ENCODE measurements at places on chromosomes 5 and 9.

DNA sequence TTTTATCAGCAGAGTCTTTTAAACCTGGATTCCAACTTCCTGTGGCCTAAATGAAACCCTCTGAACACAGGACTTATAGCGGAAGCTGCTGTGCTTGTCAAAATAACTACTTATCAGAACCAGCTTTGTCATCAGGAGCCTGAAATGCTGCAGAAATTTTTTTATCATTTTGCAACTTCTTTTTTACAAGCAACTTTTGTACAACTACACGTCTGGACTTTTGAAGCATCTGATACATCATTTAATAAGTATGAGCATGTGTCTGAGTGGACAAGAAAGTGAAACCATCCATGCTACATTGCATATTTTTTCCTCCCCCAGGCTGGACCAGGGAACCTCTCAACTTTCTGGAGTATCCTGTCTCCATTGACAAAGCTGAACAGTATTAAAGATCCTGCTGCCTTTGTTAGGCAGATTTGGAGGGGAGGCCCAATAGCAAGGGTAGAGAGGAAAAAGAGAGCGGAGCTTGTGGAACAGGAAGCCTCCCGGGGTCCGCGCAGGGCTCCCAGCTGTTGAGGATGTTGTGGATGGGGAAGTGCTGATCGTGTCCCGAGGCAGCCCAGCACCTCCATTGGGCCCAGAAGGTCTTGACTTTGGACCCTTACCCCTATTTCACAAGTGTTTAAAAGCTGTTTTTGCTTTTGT is 196.6 kb downstream of the MSX2 start:
- no peak for DNase-seq

GRCh38 chr5:65967288-65968066 is 41.1 kb downstream of the ERBIN start:
- no peak for DNase-seq

- DNase-seq, result no peak
Observed at GRCh38 chr5:168878135-168878745, 299.1 kb upstream of the PANK3 start.

- no peak for DNase-seq
Observed at GRCh38 chr5:45578270-45578669, 117.9 kb downstream of the HCN1 start.

DNA sequence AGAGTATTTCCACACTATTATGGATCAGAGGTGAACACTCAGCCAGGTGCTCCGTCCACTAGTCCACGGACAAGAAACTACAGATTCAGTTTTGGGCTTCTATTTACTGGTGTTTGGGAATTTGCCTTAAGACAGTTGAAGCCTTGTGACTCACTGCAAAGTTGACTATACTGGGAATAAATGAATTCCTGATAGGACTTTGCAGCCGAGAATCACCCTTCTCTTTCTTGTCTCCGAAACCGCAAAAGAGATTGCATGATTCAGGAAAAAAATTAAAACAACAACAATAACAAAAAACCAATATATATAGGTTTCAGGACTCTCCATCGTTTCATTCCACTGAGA is 716 bp downstream of the TMEM171 start:
- no peak for DNase-seq

GRCh38 chr9:120310035-120310434 is 269.9 kb downstream of the CDK5RAP2 start:
- DNase-seq, result no peak

- DNase-seq, result no peak
Observed at GRCh38 chr5:67528953-67529352, 332.4 kb upstream of the CD180 start.

GRCh38 chr9:14822666-14823065 is 87.6 kb downstream of the FREM1 start:
- DNase-seq, result no peak

DNA sequence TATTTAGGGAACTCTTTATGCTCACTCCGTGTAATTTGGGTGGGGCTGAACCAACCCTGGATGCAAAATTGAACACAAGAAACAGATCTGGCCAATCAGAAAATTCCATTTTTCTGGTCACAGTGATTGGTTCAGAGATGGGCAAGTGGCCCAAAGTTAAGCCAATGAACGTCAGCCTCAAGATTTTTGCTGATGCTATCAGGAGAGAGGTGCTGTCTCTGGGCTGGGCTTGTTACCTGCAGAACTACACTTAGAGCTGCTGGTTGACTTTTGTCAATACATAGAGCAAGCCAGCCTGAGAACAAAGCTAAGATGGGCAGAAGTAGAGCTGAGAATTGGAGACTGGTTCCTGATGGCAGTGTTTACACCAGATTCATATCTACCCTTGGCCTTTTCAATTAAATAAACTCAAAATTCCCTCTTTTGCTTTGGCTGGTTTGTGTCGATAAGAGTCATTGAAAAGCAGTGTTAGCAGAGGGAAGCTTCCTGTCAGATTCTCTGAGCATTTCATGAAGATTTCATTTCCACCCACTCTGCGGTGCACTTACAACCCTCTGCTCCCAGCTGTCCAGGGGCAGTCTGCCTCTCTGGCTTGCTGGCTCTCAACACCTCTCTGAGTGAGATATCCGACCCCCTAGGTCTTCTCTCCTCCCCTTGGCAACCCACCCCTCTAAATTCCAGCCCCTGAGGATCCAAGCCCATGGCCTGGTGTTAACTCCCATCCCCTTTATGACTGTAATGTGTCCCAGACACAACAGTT is 64.5 kb upstream of the PPARGC1B start:
- DNase-seq, result no peak

GRCh38 chr5:91076138-91076537 is 307.0 kb downstream of the ARRDC3 start:
- DNase-seq, result no peak

DNA sequence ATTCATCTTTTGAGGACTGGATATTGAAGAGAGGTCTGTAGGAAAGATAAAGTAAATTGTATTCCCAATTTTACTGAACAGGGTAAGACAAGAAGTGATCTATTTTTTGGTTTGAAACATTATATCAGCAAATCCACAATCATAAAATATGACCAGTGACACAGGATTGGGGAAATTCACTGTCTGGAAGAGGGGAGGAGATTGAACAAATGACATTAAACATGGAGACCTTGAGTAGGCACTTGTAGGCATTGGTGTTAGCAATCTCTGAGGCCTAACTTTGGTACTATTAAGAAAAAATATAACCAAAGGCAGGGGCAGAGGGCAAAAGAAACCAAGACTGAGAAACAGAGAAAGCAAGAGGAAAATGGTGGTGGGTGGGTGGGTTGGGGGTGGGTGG is 132.6 kb upstream of the TMEM161B start:
- DNase-seq, result no peak

DNA sequence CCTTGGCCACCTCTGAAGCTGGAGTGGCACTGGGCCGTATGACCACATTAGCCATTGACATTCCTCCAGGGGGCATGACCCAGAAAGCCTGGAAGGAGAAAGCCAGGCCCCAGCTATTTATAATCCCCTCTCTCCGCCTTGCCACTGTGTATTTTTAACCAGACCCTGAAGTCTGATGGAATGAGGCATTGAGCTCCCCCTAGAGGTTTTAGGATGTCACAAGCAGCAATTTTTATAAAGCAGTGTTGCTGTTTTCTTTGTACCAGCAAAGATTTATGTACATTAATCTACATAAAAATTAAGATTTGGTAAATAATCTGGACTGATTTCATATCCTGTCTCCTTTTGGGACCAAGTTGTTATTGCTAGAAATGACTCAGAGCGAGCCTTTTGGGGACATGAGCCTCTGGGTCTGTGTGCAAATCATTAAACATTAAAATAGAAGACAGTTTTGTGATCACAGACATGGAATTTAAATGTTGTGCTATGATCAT is 127.1 kb downstream of the TRIO start:
- DNase-seq, result peak; percentile 60

DNA sequence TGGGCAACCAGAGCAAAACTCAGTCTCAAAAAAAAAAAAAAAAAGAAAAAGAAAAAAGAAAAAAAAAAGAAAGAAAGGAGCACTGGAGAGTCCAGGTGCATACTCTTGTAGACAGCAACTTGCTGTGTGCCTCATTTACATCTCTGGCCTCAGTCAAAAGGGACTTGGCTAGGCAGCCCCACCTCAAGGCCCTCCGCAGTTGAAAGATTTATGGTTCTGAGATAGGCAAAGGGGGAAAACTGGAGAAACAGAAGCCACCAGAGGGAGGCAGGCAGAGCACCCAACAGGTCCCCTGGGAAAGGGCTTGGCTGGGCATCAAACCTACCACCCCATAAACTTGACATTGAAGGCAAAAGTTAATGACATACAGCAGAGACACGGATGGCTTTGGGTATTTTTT is 6.1 kb downstream of the ORM2 start:
- no peak for DNase-seq

- DNase-seq, result no peak
Observed at GRCh38 chr5:96427824-96428223, 5.2 kb downstream of the PCSK1 start.

DNA sequence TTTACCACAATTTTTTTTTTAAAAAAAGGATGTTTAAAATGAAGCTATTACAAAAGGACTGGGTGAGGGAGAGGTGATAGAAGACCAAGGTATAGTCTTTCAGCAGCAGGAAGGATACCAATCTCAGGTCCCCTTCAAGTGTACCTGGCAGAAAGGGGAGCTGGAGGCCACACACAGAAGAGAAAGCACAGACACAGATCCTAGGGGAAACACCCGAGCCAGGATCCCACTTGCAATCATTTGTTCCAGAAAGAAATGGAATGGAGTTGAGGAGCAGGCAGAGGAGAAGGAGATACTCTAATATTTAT is 5.6 kb downstream of the GNPDA1 start:
- DNase-seq, result no peak

DNA sequence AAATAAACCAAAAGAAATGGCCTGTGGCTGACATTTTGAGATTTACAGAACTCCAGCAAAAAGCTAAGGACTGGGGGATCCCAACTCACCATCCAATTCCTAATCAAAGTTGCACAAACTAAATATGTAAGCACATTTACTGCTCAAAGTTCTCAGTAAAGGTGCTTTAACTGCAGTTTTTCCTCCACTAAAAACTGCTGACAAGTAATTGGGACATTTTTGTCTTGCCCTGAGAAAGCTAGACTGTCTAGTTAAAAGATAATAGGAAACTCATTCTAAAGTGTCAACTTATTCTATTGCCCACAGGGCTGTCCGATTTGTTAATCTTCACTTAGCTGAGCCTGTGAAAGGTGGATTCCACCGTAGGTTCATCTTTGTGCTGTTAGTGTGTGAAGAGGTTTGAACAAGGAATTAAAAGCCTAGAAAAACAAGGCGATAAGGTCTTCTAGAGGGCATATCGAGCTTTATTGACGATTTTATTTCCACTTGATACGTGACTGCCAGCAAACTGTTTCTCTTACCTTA is 1.0 kb downstream of the DOCK8 start:
- no peak for DNase-seq

GRCh38 chr5:56088431-56088949 is 93.7 kb upstream of the IL6ST start:
- DNase-seq, result no peak

DNA sequence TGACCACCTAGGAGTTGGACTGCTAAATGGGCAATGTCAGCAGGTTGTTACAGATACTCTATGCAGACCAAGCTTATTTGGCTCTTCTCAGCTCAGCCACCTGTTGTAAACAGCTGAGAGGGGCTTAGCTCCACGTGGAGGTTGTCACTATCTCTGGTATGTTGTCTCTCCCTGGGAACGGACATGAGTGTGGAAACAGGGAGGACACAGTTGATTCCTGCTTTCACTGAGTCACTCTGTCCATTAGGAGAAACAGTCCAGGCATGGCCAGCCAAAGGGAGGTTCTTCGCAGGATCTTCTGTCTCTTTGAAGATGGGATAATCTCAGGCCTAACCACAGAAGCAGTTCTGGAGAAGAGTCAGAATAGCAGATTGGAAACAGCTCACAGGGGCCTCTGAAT is 121.2 kb downstream of the PALM2AKAP2 start:
- DNase-seq, result no peak

DNA sequence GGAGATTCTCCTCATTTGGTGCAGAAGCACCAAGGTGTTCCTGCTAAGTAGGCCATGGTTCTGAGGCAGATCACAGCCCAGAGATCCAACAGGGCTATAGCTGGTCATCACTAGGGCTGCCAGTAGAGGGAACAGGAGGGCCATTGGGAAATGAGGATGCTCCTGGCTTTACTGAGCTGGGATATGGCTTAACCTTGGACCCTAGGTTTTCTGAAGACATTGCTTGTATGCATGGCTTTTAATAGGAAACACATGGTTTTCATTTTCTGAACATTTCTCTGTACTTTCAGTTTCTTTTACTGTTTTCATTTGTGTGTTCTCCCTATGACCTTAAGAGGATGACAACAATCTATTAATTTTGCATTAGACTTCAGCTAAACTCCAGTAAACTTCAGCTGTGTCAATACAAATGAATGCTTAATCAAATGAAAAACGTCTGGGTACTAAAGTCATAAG is at the start of gene IFNW1:
IFNW1 (minus strand) TSS at position 406 of the 456 bp plus-strand sequence; CDS start at position 144, 262 bp downstream.
- DNase-seq, result no peak

DNA sequence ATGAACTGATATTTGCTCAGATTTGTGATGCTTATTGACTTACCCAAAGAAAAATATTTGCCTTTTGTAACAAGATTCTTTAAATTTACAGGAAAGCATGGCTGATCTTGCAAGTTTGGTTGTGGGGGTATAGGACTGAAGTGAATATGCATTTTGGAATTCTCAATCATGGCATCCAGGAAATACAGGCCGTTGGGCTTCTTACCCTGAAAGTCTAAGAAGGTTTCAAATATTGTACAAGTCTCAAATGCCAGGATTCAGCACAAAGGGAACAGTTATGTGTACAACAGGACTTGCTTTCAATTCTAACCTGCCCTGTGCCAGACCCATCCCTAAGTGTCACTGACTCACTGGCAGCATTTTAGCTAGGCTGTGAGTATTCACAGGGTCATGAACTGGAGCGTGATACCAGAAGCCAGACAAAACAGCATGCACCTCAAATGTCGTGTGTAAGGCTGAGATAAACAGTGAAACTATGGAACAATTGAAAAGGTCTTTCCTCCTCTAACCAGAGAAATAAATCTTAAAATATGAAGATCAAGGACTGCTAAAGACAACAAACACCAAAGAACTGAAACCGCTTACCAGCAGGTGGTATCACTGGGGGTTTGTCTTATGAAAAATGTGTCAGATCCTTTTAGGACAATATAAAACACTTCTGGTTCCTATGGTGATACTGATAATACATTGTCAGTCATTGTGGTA is 168.6 kb upstream of the RGMB start:
- no peak for DNase-seq

DNA sequence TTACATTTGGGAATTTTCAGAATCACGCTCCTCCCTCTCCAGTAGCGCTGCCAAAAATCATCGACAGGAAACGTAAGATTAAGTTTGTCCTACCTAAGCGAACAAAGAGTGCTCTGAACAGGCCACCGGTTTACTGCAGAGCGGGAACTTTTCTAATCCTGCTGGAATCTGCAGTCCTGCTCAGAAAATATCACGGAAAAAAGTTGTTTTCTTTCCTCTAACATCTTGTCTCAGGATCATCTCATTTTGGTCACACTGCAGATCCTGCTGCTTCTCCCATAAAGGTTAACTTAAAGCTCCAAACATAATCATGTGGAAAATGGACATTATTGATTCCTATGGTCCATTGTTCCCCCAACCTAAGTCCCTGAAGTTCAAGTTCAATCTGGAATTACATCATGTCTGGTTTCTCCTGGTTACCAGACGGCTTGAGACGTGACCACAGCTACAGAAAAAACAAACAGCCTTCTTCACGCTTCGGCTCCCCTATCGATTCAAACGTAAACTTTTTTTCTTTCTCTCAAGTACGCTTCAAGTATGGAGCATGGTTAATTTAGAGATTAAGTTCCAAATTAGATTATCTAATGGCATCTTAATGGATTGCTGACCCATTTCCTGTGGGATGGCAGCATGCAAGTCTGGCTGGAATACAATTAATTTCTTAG is 217.6 kb downstream of the NFIB start:
- no peak for DNase-seq
